ENCODE measurements at places on chromosomes 4 and X. TPM values are rescaled to one million over a fixed set of nuclear protein-coding genes. Genes with fewer than 3 reads are reported as not detected.

DNA sequence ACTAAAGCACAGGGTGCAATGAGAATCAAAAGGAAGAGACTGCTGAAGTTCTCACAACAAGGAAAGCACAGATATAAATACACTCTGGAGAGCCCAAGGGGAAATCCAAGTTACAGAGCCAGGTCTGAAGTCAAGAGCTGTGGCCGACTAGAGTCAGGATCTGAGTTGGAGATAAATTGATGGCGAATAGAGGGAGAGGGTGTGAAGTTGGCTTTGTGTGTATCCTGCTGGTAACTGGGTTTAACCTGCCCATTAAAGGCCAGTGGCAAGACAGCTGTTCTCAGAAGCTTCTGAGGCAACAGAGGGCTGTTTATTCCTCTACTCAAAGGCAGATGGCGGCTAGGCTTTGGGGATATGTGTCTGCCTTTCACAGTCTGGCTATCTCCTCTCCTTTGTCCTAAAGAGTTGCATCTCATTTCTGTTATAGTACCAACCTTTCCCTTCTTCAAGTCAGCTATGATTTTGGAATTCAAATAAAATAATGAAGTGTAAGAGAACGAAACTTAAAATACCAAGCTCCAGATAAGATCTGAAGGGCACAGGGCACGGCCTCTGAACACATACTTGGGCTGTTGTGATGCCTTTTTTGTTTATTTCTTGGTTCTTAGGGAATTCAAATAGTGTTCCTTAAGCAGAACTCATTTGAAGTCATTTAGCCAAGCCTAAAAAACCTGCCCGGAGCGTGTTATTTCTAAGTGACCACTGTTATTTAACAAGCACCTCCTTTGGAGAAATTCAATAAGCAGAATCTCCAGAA is 142.1 kb downstream of the APBB2 start:
- no peak for DNase-seq

DNA sequence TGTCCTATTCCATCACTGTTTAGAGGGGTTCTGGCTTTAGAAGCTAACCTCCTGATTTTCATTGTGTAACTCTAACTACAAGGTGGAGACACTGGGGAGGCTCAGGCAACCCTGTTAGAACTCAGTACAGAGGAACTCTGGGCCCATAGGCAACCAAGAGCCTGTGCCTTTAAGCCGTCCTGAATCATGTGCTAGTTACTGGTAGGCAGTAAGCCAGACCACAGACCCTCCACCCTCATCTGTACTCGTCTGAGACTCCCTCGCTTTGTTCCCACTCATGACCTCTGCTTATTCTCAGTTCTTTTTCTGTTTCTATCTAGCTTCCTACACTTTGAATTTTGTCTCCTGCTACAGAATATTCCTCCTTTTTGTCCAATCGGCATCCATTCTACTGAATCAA is 31.4 kb downstream of the TBC1D1 start:
- no peak for DNase-seq

DNA sequence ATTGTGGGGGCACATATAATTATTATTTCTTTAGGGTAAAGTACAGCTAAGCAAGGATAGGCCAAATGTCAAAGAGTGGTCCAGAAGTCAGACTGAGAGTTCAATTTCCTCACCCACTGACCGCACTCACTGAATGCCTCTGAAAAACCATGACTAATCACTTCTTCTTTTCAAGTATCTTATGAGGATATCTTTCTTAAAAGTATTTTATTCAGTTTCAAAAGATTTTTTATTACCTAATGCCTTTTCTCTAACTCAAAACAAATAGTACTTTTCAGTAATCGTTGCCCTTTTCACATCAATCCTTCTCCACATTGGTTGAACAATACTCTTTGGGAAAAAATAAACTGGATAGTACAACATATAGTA is 61.7 kb upstream of the CAMK2D start:
- DNase-seq: no peak

DNA sequence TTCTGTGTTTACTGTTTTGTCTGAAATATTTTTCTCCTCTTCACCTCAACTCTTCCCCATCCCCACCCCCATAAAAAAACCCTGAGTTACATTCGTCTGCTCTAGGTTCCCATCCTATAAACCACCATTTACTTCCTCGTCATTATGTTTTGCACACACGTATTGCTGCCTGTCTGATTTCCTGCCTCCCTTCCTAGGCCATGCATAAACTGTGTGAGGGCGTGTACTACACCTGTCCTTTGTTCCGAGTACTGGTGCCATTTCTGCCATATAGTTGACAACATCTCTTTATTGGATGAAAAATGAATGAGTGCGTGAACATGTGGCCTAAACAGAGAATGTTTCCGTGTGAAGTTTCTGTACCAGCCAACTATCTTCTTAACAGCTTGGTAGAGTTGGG is 258.5 kb upstream of the FAT1 start:
- no peak for DNase-seq

DNA sequence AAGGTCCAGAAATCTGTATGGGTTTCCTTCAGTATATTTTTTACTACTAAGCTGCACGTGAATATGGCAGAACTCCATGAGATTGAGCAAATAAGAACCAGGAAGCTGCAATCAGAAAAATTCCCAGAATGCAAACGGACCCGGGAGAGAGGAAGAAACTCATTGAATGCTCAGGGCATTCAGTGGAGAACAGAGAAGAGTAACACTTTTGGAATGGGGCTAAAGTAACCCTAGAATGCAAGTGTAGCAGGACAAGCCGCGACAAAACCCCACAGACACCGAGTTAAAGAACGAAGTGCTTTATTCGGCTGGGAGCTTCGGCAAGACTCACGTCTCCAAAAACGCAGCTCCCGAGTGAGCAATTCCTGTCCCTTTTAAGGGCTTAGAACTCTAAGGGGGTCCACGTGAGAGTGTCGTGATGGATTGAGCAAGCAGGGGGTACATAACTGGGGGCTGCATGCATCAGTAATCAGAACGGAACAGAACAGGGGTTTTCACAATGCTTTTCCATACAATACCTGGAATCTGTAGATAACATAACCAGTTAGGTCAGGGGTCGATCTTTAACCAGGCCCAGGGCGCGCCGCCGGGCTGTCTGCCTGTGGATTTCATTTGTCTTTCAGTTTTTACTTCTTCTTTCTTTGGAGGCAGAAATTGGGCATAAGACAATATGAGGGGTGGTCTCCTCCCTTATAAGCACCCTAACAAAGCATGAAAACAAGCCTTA is 56.4 kb downstream of the RAB28 start:
- no peak for DNase-seq

- DNase-seq: no peak
Measured at GRCh38 chr4:41360921-41361793, 104.4 kb downstream of the UCHL1 start.

DNA sequence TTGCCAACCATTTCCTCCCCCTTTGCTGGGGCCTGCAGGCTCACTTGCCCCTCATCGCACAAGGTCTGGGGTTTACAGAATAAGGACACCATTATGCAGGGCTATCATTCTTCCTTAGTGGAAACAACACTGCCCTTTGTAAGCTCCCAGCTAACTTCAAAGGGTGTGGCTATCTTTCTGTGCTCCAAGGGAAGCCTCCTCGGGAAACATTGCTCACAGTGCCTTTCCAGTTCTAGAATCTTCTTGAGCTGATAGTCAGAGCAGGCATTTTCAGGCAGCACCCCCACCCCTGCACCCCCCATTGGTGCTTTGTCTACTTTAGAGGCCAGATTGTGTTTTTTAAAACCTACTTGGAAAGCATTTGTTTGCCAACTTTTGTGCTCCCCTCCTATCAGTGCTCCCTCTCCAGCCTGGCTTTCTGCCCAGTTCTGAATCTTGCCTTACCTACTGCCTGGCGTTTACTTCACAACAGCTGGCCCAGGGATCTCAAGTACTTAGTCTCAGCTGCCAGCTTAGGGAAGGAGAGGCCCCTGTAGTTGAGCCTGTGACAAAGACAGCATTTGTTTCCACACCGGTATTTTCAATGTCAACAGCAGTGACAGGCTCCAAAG is 53.5 kb downstream of the PLAC1 start:
- no peak for DNase-seq

- no peak for DNase-seq
Measured at GRCh38 chr4:185113340-185113739, 29.7 kb upstream of the SLC25A4 start.

SMIM31 gene
- not detected for polyA plus RNA-seq

KDR gene
- polyA plus RNA-seq: not detected

CDKL2 gene
- 0.19 TPM for polyA plus RNA-seq

LUZP4 gene
- not detected for polyA plus RNA-seq

REELD1 gene
- not detected for polyA plus RNA-seq

GAGE12E gene
- not detected for polyA plus RNA-seq

Measured in AG04450 (cell line).